PC-9 (cell line): ENCODE measurements at places on chromosomes 5 and 9. TPM values are rescaled to one million over a fixed set of nuclear protein-coding genes. Genes with fewer than 3 reads are reported as not detected.

The CCDC152 gene
- 0.25 and 0.26 TPM in 2 replicates for total RNA-seq

The TAF11L5 gene
- total RNA-seq = not detected in 2 replicates

The LCN6 gene
- total RNA-seq = not detected in 2 replicates

The GABRA1 gene
- total RNA-seq = not detected in 2 replicates

The CACNA1B gene
- not detected in 2 replicates for total RNA-seq

- no peak overlapping the region for H3K4me3 ChIP-seq
- H3K27ac ChIP-seq = no peak overlapping the region
- H3K27me3 ChIP-seq = no peaks in the 10 kb centered on the region
- H3K36me3 ChIP-seq = no peaks in the 10 kb centered on the region
- peaks cover 21% of the 10 kb centered on the region for H3K4me1 ChIP-seq
- peak; percentile 68 for DNase-seq
These were observed 13.4 kb upstream of the CCDC112 start for GRCh38 chr5:115309751-115310370.

GRCh38 chr9:36134761-36135505, 1.6 kb upstream of the GLIPR2 start:
- no peak overlapping the region for H3K27ac ChIP-seq
- DNase-seq = no peak
- H3K4me1 ChIP-seq = peaks cover 22% of the 10 kb centered on the region; the same call in 1 of the 2 replicates
- no peak overlapping the region for H3K4me3 ChIP-seq
- no peaks in the 10 kb centered on the region for H3K27me3 ChIP-seq
- H3K36me3 ChIP-seq = no peaks in the 10 kb centered on the region

GRCh38 chr5:172805736-172806255, 28.3 kb upstream of the ERGIC1 start:
- H3K36me3 ChIP-seq = no peaks in the 10 kb centered on the region
- peak overlapping the region; percentile 35; the same call in 1 of the 2 replicates for H3K27ac ChIP-seq
- no peaks in the 10 kb centered on the region for H3K27me3 ChIP-seq
- DNase-seq = no peak
- H3K4me1 ChIP-seq = peaks cover 34% of the 10 kb centered on the region

GRCh38 chr9:96495341-96495740, 45.4 kb downstream of the HABP4 start:
- no peak for DNase-seq
- no peak overlapping the region for H3K4me3 ChIP-seq
- no peaks in the 10 kb centered on the region for H3K27me3 ChIP-seq
- H3K4me1 ChIP-seq = no peaks in the 10 kb centered on the region
- H3K36me3 ChIP-seq = no peaks in the 10 kb centered on the region

DNA sequence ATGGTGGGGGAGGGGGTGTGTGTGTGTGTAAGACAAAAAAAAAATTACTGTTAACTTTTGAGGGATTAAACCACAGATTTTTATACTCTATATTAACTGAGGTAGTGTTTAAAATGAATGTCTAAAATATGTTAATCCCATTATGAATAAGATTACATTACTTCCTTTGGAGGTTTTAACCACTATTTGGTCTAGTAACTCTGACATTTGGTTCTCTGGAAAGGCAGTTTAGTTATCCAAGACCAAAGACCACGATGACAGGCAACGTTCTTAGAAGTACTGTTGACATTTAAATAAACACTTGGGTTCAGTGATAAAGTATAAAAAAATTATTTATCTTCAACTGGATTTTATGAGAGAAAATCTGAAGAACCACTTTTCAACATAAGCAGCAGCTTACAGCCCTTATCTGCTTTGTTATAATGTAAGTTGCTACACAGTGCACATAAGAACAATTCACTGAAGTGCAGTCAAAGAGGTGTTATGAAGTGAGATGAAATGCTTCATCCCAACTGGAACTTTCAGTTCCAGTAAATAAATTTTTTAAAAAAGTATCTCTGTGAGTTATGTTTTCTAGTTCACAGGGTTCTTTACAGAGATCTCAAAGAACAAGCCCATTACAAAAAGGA, 94.5 kb downstream of the OSMR start:
- no peaks in the 10 kb centered on the region for H3K27me3 ChIP-seq
- H3K4me1 ChIP-seq = no peaks in the 10 kb centered on the region
- no peak overlapping the region for H3K27ac ChIP-seq

GRCh38 chr9:132163876-132164603, 2.2 kb downstream of the NTNG2 start:
- no peaks in the 10 kb centered on the region for H3K36me3 ChIP-seq
- peaks cover 88% of the 10 kb centered on the region for H3K27me3 ChIP-seq
- no peaks in the 10 kb centered on the region for H3K4me1 ChIP-seq
- H3K4me3 ChIP-seq = no peak overlapping the region
- DNase-seq = no peak
